Activated CD4-positive, alpha-beta T cell treated with anti-CD3 and anti-CD28 coated beads for 24 hours (primary cell): ENCODE measurements at places on chromosomes 7 and 10.

DNA sequence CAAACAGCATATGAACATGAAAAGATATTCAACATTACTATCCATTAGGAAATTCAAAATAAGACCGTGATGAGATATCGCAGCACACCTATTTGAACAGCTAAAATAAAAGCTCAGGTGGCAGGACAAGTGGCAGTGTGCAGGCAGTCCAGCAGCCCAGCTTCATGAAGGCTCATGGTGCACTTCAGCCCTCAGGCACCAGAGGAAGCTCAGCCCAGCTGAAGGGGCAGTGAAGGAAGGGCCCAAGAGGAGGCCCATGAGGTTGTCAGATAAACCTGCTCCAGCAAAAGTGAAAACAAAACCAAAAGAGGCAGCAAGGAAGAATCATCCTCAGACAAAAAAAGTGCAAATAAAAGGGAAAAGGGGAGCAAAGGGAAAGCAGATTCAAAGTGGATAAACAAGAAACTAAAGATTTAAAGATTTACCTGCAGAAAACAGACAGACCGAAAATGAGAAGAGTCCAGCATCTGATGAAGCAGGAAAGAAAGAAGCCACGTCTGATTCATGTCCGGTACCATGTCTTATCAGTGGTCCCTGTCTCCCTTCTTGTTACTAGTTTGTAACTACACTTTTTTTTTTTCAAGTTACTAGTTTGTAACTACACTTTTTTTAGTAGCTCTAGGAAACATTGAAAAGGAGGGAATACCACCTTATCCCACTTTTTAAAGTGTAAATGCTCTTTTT lies 15.0 kb upstream of the FAM24B start:
- DNase-seq = no peak

GRCh38 chr10:35711615-35712411 lies 69.7 kb upstream of the FZD8 start:
- DNase-seq = no peak

DNA sequence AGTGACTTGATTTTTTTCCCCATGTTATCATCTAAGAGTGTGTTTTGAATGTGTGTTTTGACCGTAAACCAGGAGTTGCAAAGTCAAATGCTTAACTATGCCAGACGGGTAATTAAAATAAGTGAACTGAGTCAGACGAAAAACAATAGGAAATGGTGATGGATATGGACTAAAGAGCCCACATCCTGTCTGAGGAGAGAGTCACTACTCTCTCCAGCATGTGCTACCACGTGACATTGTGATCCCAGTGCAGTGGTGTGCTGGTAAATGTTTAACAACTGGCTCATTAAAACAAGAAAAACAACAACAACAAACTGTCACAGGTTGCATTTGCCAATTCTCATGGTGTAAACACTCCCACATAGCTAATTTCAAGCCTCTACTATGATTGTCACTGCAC lies 164.3 kb downstream of the SUGCT start:
- no peak for DNase-seq

DNA sequence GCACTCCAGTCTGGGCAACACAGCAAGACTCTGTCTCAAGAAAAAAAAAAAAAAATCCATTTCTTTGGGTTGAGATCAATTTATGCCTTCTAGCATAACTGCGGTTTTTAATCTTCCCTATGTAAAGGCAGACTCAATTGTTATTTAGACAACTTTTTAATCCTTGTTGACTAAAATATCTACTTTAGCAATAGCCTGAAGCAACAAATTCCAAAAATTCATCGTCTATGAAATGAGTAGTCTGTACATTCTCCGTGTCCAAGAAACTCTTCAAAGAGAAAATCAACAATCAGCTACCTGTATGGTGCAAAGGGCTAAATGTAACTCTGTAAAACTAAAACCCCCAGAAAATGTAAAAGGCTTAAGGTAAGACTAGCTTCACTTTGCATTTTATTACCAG lies 22.8 kb downstream of the LAMB1 start:
- DNase-seq = no peak

- no peak for DNase-seq
Measured at GRCh38 chr10:88493691-88494483, 89.2 kb downstream of the RNLS start.

DNA sequence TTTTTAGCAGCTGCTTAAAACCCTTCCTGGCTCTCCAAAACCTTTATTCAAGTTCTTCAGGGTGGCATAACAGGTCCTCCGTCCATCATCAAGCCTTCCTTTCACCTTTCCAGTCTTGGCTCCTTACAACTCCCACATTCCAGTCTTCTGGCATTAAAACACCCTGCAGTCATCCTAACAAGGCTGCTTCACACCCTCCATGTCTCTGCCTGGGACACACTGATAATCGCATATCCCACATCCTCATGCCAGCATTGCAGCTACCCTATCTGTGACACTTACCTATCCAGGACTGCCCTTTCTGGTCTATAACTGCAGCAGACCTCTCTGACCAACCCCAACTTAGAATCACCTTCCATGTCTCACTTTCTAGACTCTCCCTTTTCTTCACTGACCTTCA lies 2.6 kb upstream of the TLL2 start:
- DNase-seq = no peak

- no peak for DNase-seq
Measured at GRCh38 chr10:32445036-32445435, 904 bp upstream of the CCDC7 start.
